ENCODE measurements at places on chromosomes 4 and X.

- no peak for DNase-seq
These were observed 431.8 kb upstream of the DIPK2B start for GRCh38 chrX:45632506-45632905.

GRCh38 chr4:69493515-69493914 is 2.2 kb downstream of the UGT2B4 start:
- DNase-seq: no peak

- DNase-seq: no peak
These were observed 33.7 kb downstream of the TKTL1 start for GRCh38 chrX:154329294-154329693.

DNA sequence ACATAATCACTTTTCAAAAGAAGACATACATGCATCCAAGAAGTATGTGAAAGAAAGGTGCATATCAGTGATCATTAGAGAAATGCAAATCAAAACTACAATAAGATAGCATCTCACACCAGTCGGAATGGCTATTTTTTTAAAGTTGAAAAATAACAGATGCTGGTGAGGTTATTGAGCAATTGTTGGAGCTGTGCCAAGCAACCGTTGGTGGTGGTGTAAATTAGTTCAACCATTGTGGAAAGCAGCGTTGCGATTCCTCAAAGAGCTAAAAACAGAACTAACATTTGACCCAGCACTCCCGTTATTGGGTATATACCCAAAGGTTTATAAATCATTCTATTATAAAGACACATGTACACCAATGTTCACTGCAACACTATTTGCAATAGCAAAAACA is 14.2 kb downstream of the COX7B2 start:
- no peak for DNase-seq

DNA sequence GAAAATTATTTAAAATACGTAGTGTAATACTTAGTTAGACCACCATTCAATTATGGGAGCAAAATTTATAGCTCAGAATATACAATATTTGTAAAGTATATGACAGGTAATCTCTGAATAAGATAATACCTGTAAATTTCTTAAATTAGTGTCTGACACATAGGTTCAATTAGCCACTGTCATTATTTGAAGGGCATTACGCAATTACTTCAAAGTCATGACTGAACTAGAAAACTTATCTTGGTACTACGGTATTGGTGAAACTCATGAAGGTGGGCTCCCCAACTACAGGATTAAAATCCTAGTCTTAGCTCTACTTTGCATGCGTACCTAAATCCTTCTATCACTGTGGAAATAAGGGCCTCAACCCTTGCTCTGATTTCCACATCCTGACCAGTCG is 860.7 kb downstream of the PCDH19 start:
- DNase-seq: no peak

GRCh38 chr4:47704693-47705325 is 133.1 kb downstream of the CORIN start:
- DNase-seq: no peak

GRCh38 chr4:124745985-124746801 is 33.7 kb upstream of the ANKRD50 start:
- DNase-seq: no peak

- no peak for DNase-seq
These were observed 101.3 kb downstream of the PALLD start for GRCh38 chr4:168598191-168598590.

GRCh38 chr4:40331101-40331745 is 3.9 kb upstream of the CHRNA9 start:
- DNase-seq: no peak

DNA sequence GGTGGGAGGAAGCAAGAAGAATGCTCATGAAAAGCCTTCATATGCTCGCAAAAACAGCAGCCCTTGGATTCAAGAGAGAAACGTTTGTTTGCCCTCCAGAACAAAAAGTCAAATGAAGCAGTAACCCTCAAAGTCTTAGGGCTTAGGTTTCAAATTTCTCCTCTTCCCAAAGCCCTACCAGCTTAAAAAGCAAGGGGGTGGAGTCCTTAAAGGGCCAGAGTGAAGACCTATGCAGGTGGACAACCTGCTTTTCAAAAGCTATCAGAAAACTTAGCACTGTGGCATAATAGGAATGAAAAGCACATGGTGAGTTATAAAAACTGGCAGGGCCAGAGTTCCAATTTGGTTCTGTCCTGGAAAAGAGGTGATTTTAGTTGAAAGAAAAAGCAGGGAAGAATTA is 253.3 kb downstream of the NAP1L3 start:
- no peak for DNase-seq

DNA sequence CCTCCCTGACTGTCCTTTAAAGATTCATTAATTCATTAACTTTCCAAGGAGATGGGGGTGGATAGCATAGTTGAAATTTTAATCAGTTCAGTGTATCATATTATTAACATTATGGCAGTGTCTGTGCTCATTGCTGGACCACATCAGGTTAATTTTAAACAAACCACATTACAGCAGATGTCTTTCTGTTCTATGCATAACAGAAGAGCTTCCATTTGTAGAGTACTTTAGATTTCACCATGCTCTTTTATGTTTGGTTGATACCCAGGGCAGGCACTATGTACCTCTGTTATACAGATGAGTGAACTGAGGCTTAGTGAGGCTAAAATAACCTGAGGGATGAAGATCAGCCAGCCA is 41.1 kb downstream of the AFF2 start:
- DNase-seq: no peak

GRCh38 chr4:180610324-180610723 is 1632.9 kb upstream of the TENM3 start:
- no peak for DNase-seq

GRCh38 chrX:3066555-3066954 is 25.3 kb downstream of the ARSF start:
- DNase-seq: no peak

DNA sequence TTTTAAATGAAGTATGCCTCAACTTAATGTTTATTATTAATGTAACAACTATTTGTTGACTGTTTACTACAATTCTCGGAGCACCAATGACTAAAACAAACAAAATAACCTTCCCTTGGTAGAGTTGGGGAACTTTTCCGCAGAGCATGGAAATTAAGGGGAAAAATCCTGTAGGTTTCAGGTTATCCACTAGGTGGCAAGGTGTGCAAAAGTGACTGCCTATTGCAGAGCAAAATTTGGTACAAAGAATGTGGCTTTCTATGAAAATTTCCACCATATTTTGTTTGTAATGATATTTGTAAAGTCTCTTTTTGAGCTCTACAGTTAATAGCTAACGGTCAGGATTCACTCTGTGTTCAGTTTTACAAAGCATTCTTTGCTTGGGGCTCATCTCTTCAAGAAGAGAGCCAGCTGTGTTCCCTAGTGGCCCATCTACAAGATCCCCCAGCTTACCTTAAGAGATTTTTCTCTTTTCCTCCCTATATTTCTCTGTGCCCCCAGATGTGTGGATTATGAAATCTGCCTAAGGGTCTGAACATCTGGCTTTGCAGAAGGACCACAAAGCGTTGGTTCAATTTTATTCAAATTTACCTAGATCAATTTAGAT is 61.1 kb downstream of the FBXO8 start:
- no peak for DNase-seq

- no peak for DNase-seq
These were observed 127.2 kb upstream of the AGA start for GRCh38 chr4:177569434-177569833.

- no peak for DNase-seq
These were observed 236.7 kb downstream of the FRAS1 start for GRCh38 chr4:78293821-78294301.

DNA sequence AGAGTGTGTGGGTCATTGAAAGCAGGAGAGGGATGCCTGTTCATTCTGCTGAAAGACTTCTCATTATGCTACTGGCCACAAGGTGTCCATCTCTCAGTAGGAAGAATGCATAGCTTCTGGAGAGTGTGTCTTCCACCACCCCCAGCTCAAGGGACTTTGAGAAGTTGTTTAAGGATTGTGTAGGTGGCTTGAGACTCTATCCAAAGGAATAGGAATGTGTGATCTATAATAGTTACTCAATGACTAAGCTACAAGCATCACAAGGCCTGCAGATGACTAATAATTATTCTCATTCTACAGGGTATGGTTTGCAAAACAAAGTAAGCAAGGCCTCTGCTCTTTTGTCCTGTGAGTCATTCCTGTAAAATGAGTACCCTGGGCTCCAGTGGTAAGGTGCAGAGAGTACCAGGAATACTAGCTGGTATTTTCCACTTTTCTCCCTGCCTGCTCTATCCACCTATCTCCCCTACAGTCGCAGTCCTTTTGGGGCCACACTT is 279.8 kb upstream of the BOD1L1 start:
- DNase-seq: no peak

GRCh38 chr4:3707423-3708102 is 58.6 kb upstream of the ADRA2C start:
- no peak for DNase-seq

GRCh38 chr4:56959100-56959499 is 18.3 kb downstream of the NOA1 start:
- no peak for DNase-seq

GRCh38 chr4:8303485-8304281 is 34.1 kb downstream of the HTRA3 start:
- DNase-seq: no peak

- DNase-seq: no peak
These were observed 6.8 kb downstream of the PLXNA3 start for GRCh38 chrX:154464806-154465365.

DNA sequence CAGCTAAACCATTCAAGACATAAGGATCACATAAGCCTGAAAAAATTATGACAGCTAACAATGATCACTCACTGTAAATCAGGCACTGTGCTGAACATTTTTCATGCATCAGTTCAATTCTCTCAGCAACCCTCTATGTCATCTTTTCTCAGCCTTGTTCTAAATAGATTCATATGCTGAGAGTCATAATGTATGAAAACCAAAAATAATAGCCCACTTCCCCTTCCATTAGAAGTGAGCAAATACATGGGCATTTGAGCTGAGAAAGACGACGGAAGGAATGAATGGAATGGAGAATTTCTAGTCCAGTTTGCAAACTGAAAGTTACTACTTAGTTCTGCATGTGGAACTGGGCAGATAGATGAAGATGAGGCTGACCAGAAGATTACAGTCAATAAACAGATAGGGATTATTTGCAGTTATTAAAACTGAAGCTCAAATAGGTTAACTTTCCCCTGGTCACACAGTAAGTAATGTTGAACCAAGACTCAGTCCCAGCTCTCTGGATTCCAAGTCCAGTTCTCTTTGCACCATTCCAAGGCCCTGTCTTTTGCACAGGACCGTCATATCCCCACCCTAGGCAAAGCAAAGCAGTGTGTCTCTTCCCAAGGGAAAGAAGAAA is 1.6 kb upstream of the SH3RF1 start:
- DNase-seq: no peak

DNA sequence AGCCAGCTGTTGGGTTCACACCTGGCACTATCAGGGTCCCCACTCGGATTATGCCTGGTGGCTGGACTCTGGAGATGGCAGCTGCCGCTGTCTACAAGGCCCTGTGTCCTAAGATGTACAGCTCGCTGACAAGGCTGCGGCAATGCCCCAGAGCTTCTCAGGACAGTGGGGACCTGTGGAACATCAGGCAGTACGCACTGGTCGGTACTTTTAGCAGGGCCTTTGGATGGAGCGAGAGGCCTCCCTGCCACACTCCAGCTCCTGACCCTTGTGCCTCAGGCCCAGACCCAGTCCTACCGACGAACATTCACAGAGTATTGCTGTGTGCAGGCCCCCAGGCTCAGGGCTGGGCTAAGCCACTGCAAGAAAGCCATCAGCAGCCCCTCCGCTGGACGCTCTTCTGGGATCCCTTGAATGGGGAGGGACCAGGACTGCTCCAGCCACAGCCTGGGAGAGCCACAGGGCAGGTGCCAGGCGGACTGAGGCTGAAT is 45.7 kb upstream of the HMX1 start:
- no peak for DNase-seq

DNA sequence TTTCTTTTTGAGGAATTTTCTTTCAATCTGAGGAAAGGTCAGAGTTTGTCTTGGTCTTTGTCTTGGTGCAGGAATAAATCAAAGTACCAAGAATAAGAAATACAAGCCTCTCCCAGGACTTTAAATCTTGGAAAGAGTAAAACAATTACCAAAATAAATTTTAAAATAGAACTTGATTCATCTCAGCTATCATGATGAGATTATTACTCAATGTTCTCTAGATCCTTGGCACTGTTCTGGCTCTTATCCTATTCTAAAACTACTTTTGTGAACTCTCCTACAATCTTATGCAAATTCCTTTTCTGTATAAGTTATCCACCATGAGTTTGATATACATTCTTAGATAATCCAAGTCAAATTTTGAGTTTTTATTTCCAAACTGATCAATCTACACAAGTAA is 464.3 kb downstream of the PPARGC1A start:
- DNase-seq: no peak

- DNase-seq: no peak
These were observed 48.7 kb upstream of the TNIP3 start for GRCh38 chr4:121212806-121213205.

DNA sequence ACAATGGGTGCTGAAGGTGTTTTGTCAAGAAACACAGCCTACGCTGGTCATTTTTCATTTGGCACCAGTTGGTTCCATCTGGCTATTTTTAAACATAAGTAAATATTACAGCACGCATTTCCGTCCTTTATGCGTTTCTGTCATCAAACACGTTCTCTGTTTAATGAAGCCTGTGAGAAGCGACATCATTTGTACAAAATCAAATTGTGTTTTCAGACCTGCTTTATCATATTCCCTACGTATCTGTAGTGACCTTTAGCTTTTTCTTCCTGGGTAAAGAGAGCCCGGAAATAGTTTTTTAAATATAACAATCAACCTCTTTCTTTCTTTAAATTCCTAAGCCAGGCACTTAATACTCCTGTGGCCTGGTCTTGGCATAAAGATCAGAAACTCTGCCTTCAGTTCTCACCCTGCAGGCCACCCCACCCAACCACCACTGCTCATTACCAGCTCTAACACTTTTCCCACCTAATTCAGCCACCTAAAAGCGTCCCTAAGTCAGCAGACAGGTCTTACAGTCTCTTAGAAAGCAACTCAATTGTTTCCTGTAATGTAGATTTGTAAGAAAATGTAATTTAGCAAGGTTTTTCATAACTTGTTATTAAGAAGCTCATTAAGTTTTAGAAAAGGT is 30.4 kb downstream of the ACSL1 start:
- DNase-seq: no peak

DNA sequence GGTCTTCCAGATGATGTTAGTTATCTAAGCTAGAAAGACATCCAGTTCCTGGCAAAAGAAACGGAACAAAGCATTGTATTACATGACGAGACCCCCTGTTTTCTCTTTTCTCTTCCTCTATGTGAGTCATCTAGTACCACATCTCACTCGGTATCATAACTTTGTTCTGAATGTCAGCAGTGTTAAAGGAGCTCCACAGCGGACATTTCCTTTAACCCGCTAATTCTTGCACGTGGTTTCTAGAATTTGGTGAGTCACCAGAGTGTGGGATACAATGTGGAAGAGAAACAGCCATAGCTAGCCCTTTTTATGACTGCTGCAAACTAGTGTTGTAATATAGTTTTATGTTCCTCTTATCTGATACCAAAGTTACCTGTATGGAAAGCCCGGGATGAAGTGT is 243.7 kb downstream of the TENM3 start:
- DNase-seq: no peak

Data from stimulated activated CD8-positive, alpha-beta memory T cell treated with anti-CD3 and anti-CD28 coated beads, Interleukin-4, amount 100 ng/mL, for 1 hour (primary cell).